ENCODE measurements at places on chromosomes 16 and 17. TPM values are rescaled to one million over a fixed set of nuclear protein-coding genes. Genes with fewer than 3 reads are reported as not detected.

DNAH3 gene
- not detected for total RNA-seq

PTX4 gene
- total RNA-seq, result under 0.01 TPM

TEKT3 gene
- not detected for total RNA-seq

STH gene
- total RNA-seq, result not detected

METTL22 gene
- 8.9 TPM for total RNA-seq

ATP2A3 gene
- not detected for total RNA-seq

DHRS7C gene
- not detected for total RNA-seq

RND2 gene
- total RNA-seq, result 0.13 TPM

ZNF668 gene
- 7.6 TPM for total RNA-seq
